Neural progenitor cell (in vitro differentiated cells): ENCODE measurements at places on chromosomes 7 and 10.

- DNase-seq: no peak
Observed at GRCh38 chr7:102991540-102992214, 78.9 kb downstream of the LRRC17 start.

GRCh38 chr10:20760460-20760859 is 136.7 kb downstream of the NEBL start:
- DNase-seq: no peak

- DNase-seq: no peak
Observed at GRCh38 chr7:100544386-100544785, 5.4 kb downstream of the AGFG2 start.

DNA sequence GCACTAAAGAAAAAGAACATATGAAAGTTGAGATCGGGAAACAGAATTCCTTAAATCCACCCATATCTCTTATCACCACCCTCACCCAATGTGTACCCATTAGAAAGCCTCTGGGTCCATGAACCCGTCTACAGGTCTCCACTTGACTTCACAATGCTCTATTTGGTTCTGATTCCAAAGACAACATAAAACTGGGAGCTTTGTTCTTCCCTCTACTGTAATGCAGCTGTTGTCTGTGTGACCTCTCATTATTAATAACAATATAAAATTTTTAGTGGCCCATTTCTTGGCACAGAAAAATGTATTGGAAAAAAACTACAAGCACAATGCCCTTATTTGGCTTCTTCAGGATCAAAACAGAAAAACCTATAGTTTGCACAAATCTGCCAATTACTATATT is 30.0 kb downstream of the DOCK4 start:
- no peak for DNase-seq

- DNase-seq: no peak
Observed at GRCh38 chr7:32660936-32661335, 165.6 kb downstream of the AVL9 start.
